Small intestine (tissue), 16 donors: ENCODE measurements at places on chromosomes 5 and 9.
A peak's percentile ranks its signal among the peaks of the same experiment; 100 is the strongest.

DNA sequence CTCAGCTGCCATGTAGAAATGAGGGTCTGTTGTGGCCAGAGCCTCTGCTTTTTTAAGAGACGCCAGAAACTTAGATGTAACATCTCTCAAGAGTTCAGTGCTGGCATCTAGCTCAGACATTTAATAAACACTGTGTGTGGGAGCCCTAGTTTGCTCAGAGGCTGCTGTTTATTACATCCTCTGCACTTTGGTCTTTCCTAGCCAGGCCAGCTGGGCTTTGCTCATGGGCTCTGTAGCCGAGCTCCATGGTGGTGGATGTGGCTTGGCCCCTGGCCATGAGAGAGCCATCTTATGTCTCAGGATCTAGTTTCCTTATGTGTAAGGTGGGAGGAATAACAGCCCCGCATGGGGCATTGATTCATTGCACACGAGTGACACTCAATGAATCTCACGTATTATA lies 30.0 kb downstream of the ARHGEF37 start:
- peak; percentile 90 for DNase-seq

DNA sequence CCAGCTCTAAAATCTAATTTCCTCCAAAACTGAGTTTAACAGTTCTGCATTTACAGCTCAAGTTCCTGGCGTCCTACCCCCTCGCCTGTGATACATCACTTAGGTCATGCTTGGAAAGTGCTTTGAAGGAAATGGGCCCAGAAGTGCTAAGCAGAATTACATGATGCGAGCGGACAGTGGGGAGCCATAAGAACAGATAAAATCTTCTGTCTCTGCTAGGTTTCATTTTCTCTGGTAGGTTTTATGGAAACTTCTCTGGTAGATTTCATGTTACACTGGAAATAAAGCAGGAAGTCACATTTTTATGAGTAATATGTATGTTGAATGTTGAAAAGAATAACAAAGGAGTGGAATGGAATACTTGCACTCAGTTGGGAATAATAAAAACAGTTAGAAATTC lies 138.3 kb downstream of the ZDHHC21 start:
- no peak for DNase-seq

- no peak for DNase-seq
Measured at GRCh38 chr5:109453251-109453650, 43.5 kb upstream of the PJA2 start.

DNA sequence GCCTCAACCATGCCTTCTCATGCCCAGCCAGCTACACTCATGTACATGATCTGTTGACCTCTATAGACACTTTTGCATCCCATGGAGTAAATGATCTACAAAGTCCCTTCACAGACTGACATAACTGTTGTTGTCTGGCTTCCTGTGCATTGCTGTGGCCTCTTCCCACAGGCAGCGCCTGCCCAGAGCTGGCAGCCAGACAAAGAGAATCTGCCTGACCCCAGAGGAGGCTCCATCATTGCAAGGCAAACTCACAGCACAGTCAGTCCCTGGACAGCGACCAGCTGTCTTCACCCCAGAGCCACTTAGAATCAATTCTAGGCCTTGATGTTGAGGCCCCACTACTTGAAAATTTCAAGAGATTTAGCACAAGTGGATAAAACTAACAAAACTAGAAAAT lies 65.5 kb downstream of the INSYN2B start:
- DNase-seq: no peak

GRCh38 chr5:165508286-165508685 lies 2002.9 kb downstream of the MAT2B start:
- DNase-seq: no peak

- no peak for DNase-seq
Measured at GRCh38 chr9:134661299-134661698, 19.7 kb downstream of the COL5A1 start.

GRCh38 chr5:72194846-72195245 lies 87.6 kb downstream of the MAP1B start:
- DNase-seq: no peak

DNA sequence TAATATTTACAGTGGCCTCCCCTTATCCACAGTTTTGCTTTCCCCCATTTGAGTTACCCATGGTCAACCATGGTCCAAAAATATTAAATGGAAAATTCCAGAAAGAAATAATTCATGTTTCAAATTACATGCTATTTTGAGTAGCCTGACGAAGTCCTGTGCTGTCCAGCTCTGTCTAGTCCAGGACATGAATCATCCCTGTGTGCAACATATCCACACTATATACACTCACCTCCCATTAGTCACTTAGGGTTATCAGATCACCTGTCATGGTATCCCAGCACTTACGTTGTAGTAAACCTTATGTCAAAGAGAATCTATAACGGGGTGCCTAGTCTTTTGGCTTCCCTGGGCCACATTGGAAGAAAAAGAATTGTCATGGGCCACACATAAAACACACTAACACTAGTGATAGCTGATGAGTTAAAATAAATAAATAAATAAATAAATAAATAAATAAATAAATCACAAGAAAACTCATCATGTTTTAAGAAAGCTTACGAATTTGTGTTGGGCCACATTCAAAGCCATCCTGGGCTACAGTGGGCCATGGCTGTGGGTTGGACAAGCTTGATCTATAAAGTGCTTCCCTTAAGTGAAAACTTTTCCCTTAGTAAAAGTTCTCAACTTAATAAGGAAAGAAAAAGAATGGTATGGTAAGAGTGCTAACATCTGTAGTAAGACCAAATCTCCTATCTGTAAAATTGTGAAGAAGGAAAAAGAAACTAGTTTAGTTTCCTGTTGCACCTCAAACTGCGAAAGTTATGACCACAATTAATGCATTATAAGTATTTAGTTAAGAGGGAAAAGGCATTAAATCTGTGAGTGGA lies 15.9 kb upstream of the OMD start:
- no peak for DNase-seq

GRCh38 chr9:102445181-102445747 lies 549.9 kb upstream of the CYLC2 start:
- DNase-seq: no peak

GRCh38 chr5:135890867-135891266 lies 4.8 kb downstream of the IL9 start:
- DNase-seq: no peak

DNA sequence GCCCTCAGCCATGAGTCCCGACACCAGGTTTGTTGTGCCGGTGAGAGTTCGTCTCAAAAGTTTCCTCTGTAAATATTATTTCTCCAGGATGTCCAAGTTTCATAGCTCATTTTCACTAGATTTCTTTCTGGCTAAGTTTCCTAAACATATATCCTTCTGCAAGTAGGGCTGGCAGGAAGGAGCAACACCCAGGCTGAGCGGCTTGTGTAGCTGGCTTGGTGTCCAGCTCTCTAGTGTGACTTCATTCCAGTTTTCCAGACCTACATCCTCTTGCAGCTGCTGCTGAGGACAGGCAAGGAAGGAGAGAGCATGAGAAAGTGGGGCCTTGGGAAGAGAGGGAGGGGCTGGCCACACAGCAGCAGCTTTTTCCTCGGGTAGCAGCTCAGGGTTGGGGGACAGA lies 80.3 kb downstream of the FGF1 start:
- no peak for DNase-seq

DNA sequence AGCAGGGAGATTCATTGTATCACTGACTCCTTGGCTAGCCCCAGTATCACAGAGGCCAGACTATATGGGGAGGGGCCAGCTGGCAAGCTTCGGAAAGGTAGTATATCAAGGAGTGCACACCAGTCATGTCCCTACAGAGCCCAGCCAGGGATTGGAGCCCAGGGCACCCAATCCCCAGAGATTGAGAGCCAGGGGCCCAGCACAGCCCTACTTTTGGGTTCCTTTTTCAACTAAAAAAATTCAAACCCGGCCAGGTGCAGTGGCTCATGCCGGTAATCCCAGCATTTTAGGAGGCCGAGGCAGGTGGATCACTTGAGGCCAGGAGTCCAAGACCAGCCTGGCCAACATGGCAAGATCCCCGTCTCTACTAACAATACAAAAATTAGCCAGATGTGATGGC lies 5.4 kb upstream of the MYORG start:
- no peak for DNase-seq

DNA sequence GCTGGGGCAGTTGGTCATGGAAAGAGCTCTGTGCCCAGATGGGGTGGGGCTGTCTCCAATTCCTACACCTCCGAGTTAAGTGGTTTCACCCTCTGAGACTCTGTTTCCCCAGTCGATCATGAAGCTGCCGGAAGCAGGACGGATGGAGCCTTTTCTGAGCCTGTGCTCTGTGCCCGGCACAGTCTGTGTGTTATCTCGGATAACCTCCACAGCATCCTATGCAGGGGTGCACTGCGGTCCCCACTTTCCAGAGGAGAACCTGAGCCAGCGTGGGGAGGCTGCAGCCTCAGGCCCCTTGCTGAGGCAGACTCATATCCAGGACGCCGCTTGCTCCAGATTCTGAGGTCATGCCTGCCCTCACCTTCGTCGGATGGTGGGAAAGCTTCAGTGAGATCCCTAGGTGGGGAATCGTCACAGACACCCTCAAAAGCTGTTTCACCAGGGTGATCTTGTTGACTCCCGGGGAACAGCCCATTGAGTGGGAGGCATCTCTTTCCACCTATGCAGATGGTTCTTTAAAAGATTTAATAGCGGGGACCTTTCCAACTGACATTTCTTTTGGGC lies 6.9 kb upstream of the COL5A1 start:
- DNase-seq: no peak

GRCh38 chr5:163916376-163916775 lies 411.0 kb downstream of the MAT2B start:
- peak; percentile 8 for DNase-seq

GRCh38 chr5:10699281-10699874 lies 61.7 kb downstream of the DAP start:
- DNase-seq: no peak

GRCh38 chr5:76926329-76927105 lies 26.3 kb upstream of the CRHBP start:
- DNase-seq: no peak

DNA sequence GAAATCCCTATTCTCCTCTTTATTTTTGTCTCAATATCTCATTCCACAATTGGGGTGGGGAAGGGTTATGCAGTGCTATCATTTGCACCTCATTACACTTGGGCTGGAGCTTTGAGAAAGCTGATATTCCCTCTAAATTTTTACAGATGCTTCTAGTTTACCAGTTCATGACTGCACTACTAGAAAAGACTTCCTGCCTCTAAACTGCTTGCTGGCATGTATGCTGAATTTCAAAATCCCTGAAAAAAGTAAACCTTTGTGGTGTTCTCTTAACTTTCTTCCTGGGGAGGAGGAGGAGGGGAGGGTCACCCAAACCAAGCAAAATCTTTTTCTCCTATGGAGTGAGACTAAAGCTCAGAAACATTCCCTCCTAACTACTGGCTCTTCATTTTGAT lies 45.1 kb downstream of the BNC2 start:
- no peak for DNase-seq

DNA sequence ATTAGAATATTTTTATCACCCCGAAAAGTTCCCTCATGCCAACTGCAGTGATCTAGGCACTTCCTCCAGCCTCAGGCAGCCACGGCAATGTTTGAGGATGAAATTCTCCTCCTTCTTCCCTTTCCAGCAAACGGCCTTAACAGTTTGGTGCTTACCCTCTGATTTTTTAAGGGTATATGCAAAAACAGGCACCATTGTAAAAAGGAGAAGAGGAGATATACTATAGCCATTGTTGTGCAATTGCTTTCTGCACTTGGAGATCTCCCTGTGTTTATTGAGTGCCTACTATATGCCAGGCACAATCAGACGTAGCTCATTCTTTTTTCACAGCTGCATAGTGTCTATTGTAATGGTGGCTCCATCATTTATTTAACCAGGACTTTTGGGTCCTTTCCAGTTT lies 29.4 kb downstream of the GSN start:
- no peak for DNase-seq

- DNase-seq: no peak
Measured at GRCh38 chr5:93058309-93058708, 522.7 kb downstream of the NR2F1-AS1 start.

GRCh38 chr9:108761655-108762347 lies 94.0 kb downstream of the ACTL7B start:
- DNase-seq: peak; percentile 68

GRCh38 chr9:114973216-114973615 lies 42.8 kb upstream of the TNFSF8 start:
- no peak for DNase-seq

- DNase-seq: no peak
Measured at GRCh38 chr5:71699233-71699632, 19.8 kb upstream of the CARTPT start.

DNA sequence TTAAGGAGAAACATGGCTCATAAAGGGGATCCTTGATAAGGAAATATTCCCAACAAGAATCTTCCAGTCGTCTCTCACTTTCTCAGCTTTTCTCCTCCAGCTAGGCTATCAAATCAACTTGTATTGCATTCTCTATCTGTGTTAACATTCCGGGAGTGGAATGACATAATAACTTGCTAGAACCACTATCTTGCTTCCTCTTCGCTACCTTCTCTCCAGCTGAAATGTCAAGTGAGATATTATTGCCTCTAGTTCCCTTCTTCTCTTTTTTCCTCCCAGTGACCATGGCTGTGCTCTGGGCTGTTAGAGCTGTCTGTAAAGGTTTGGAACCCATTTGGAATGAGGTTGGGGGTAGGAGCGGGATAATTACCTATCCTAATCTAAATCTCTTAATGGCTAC lies 1329.5 kb upstream of the WWC1 start:
- DNase-seq: no peak

DNA sequence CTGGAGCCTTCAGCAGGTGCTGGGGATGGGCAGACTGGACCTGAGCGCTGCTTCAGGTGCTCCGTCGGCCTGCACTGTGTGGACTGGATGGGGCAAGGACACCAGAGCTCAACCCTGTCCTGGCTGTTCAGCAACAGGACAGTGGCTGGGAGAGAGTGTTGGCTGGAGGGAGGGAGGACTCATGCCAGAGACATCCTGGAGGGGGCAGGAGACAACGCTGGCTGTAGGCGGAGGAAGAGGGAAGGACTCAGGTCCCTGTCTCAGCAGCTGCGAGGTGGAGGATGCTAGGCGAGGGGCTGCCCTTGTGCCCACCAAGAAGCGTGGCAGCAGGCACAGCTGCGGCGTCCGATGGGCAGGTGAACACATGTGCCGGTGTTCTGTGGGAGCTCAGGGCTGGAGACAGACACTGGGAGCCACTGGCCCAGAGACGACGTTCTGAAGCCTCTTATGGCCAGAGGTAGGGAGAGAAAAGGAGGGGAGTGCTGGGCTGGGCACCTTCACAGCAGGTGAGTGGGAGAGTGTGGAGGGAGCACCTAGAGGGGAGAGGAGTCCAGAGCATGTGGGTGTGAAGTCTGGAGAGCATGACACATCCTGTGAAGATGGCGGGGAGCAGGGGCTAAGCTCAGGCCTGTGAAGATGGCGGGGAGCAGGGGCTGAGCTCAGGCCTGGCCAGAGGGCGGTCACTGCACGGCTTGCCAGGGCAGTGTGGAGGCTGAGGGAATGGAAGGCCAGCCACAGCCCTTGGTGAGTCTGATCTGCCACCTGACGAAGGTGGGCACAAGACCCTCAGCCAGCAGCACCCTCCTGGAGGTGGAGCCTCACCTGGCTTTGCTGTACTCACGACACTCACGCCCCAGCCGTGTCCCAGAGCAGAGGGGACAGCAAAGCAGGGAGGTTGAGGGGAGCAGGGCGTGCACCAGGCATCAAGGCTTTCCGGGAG lies 79.1 kb upstream of the FCN1 start:
- DNase-seq: no peak

GRCh38 chr9:134032456-134033222 lies 7.4 kb downstream of the BRD3OS start:
- DNase-seq: no peak

- DNase-seq: peak; percentile 79
Measured at GRCh38 chr5:59798862-59799667, 94.5 kb downstream of the PDE4D start.
